Fibroblast of the aortic adventitia (primary cell): ENCODE measurements at places on chromosomes 2 and 18.

- DNase-seq = no peak
These were observed 137.6 kb downstream of the MBD2 start for GRCh38 chr18:54086863-54087262.

DNA sequence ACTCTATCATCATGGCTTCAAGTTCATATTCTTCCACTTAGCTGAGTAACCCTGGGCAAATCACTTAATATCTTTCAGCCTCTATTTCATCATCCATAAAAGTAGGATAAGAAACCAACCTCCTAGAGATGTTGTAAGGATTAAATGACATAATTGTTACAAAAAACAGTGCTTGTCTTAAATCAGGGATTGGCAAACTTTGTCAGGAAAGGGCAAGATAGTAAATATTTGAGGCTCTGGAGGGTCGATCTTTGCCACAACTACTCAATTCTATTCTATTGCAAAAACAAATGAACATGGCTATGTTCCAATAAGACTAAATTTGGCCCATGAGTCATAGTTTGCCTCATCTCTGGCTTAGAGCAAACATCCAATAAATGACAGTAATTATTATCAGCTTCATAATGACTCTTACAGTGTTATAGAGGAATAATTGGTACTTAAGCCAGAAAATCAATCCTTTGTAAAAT, 184.7 kb downstream of the SATB2 start:
- peak; percentile 91 for DNase-seq

DNA sequence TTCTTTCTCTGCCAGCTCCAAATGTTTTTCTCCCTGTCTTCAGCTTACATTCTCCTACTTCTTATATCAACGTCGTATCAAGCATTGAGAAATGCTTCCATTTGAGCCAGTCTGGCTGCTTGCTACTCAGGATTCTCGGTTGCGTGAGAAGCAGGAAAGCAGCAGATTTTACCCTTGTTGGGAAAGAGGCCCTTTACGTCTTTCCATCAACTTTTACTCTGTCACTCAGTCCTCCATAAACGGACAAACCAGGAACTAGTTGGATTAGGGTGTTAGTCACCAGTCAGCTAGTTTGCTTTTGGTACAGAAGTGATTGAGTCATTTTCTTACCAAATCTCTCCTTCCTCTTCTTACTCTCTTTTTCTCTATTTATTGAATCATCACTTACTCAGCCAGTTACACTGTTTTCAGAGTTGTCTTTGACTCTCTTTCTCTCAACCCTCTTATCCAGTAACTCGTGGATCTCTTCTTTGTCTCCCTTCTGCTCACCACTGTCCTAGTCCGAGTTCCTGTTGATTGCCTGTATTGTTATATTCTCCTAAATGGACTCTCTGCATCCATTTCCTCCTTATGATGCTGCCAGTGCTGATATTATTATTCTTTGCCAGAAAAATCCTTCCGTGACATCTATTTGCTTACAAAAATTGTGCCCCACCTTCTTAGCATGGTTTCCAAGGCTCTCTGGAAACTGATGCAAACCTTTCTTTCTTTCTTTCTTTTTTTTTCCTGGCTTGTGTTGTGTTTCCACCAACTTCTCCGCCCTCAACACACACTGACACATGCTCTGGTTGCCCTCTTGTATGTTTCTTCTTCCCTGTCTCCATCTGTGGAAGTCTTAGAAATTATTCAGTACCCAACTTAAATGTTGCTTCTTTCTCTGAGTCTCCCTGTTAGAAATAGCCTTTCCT, 61.5 kb downstream of the VRK2 start:
- DNase-seq = peak; percentile 95

DNA sequence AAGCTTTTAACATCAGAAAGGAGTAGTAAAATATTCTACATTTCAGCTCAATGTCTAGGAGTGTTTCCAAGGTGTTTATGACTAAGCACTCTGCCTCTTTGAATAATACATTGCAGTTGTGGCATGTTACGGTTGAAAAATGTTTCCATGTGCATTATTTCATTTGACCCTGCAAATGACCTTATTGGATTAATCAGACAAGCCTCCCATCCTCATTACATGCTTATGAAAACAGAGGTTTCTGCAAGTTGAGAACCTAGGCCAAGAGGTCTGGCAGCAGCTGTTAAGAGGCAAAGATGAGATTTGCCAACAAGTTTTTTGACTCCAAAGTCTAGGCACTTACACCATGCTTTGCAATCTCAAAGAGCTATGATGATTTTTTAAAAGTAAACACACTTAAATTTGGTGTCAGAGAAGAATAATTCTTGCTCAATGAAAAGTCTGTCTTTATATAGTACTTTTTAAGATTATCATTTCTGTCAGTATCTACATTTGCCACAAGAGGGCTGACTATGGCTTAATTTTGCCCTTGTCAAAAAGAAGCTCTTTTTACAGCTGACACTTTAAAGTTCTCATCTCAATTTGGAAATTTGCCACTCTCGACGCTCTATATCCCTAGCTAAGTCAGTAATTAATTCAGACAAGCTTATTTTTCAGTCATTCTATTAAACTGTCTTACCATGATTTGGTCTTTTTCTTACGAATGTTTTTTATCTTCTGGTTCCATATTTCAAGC, 260.6 kb downstream of the PAX3 start:
- peak; percentile 3 for DNase-seq

DNA sequence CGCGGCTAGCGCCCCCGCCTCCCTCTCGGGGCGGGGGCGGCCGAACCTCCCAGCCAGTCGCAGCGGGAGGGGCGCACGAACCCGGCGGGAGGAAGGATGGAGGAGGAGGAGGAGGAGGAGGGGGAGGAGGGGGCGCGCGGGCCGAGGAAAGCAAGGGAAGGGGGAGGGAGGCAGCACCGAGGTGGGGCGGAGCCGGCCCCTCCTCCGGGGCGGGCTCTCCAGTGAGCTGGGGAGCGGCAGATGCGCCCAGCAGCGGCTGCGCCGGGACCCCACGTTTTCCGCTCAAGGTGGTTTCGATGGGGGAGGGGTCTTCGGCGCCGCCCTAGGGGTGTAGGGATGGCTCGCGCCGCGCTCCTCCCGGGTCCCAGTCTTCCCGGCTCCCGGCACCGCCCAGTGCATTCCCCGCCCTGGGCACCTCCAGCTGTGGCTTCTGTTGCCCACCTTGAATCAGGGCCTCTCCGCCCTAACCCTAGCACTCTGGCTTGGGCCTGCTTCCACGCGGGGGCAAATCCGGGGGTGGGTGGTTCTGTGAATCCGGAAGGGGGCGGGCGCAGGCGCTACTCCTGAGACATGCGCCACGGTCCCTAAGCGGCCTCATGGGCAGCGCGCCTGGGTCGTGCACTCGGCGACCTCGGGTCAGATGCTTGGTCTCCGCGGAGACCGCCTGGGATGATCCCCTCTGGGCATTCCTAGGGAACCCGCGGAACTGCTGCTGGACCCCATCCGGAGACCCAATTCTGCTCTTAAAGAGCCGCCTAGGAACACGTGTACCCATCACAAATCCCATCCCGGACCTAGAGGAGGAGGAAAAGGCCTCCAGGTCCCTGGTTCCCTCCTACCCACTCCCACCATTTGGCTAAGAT, at the start of gene FBXO41:
FBXO41 (minus strand) TSS at position 183 of the 863 bp plus-strand sequence. CDS start 14,848 bp downstream, outside the sequence.
- DNase-seq = no peak
